ENCODE measurements at places on chromosomes 1 and 21.

DNA sequence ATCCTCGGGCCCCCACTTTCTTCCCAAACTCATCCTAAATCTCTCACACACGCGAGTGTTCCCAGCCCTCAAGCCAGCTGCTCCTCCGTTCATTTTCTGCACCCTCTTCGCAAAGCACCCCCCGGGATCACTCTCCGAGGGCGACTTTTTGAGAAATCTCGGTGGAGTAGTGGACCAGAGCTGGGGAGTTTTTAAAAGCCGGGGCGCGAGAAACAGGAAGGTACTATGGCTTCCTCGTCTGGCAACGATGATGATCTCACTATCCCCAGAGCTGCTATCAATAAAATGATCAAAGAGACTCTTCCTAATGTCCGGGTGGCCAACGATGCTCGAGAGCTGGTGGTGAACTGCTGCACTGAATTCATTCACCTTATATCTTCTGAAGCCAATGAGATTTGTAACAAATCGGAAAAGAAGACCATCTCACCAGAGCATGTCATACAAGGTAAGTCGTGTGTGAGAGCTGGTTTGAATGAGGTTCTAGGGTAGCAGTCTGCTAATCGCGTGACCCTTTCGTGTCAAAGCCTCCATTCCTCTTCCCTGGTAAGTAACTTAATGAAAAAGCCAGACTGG, 800 bp downstream of the DR1 start:
- DNase-seq, result no peak

- DNase-seq, result no peak
Observed at GRCh38 chr1:182610606-182611194, 6.5 kb upstream of the RGS16 start.

DNA sequence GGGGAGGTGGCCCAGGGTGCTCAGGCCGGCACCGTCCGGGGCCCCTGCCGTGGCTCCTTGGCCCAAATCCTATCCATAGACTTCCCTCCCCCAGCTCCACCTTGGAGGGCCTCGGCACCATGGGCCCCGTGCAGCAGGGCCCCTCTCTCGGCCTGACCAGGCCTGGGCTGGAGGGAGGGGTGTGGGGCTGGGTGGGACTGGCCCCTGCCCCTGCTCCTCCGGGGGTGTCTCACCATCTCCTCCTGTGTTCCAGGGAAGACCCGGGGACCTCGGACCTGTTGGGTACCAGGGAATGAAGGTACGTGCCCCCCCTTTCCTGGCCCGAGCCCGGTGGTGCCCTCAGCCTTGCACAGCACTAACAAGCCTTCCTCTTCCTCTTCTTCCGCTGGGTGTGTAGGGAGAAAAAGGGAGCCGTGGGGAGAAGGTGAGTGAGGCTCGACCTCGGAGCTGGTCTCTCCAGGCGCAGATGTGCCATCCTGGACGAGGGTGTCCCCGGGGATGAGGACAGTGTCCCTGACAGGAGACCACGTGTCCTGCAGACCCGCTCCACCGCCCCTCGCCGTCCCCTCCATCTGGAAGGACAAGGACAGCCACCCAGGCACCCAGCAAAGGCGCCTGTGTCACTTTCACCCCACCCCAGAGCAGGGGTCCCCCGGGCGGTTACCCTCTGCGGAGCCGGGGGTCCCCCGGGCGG, 7.9 kb downstream of the COL6A1 start:
- no peak for DNase-seq

- peak; percentile 57 for DNase-seq
Observed at GRCh38 chr21:42469272-42469671, 26.8 kb downstream of the RSPH1 start.

DNA sequence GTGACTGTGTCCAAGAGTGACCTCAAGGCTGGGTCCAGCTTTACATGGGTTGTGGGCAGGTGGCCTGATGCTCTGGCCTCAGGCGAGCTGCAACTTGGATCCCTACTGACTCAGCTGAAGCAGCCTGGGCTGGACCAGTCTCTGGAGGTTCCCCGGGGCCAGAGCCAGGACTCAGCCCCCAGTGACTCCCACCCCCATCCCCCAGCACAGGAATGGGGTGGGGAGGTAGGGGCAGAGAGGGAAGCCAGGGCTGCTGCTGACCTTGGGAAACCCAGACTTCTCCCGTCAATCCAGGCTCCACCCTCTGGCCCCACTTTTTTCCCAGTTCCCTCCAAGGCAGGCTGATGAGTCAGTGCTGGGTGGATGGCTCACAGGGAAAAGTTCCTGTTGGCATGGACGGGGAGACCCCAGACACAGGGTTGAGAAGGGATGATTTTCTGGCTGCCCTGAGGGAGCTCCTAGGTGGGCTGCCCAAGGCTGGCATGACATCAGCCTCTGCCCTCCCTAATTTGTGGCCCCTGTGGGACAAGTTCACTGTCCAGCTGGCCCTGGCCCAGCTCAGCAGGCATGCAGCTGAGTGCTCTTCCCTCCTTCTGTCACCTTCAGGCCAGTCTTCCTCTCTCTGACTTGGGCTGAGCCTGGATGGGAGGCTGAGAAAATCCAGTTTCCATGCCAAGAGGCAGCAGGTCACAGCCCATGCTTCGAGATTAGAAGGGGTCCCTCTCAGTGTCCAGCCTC, 2.2 kb downstream of the ZC3H12A start:
- no peak for DNase-seq

- no peak for DNase-seq
Observed at GRCh38 chr1:230130172-230130944, 63.3 kb downstream of the GALNT2 start.

GRCh38 chr1:247557926-247558674, 9.2 kb downstream of the GCSAML start:
- DNase-seq, result no peak

GRCh38 chr1:48200166-48200900, 22.2 kb upstream of the SLC5A9 start:
- DNase-seq, result no peak

DNA sequence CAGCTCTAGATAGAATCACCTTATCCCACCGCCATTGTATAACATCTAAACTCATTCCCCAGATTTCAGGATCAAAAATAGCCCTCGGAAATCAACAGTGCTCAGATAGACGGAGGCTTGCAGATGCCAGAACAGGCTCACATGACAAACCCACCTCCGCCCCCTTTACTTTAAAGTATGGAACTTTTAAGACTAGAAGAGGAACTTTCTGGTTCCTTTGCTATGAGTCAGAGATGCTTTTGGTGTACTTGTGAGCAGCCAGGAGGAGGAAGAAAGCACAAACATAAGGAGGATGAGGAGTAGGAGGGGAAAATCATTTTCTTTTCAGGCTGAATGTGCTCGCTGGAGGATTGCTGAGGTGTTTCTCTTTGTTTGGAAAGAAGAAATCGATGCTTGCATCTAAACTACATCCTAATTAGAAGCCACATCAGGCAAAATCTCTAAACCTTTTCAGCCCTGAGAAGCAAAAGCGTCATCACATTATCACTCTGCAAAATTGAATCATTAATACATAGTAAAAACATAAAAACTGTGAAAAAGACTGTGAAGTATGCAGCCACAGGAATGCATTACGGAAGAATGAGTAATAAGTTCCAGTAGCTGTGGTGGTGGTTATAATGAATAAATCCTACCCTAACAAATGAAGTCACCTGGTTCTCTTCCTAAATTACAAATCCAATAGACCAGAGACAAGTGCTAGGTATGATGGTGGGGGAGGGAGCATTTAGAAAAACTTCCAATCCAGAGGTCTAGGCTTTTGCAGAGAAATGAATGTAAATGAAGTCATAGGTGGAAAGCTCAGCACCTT, 251.3 kb downstream of the KCNH1 start:
- DNase-seq, result no peak

- DNase-seq, result no peak
Observed at GRCh38 chr1:38454236-38454635, 405.3 kb downstream of the RRAGC start.

DNA sequence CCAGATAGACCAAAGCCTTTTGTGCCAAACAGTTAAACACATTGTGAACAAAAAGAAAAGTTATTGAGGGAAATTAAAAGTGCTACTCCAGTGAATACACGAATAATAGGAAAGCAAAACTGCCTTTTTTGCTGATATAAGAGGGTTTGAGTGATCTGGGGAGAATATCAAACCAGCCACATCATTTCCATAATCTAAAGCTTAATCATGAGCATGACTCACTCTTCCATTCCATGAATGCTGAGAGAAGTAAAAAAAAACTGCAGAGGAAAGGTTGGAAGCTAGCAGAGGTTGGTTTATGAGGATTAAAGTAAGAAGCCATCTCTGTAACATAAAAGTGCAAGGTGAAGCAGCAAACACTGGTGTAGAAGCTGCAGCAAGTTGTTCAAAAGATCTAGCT, 350.6 kb upstream of the NCAM2 start:
- no peak for DNase-seq

- no peak for DNase-seq
Observed at GRCh38 chr1:203954788-203955552, 93.6 kb downstream of the SNRPE start.

GRCh38 chr1:27021354-27022031, 8.8 kb upstream of the TENT5B start:
- no peak for DNase-seq

Data from GM12864 (cell line).